ENCODE measurements at places on chromosomes 2 and 18.

DNA sequence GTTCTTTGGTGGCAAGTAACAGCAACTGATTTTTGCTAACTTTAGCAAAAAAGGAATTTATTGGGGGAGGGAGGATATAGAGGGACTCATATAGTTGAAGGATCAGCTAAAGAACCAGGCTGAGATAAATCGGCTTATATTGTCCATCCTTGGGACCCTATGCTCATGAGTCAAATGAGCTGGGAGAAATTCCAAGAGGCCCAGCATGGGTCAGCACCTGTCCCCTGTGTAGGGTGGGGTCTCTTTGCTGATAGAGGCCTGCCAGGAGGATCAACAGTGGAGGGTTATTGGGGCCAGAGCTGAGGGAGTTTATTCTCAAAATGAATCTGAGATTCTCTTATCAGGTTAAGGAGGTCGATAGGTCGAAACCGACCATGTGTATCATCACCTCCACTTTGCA is 97.2 kb downstream of the VAPA start:
- DNase-seq: no peak

DNA sequence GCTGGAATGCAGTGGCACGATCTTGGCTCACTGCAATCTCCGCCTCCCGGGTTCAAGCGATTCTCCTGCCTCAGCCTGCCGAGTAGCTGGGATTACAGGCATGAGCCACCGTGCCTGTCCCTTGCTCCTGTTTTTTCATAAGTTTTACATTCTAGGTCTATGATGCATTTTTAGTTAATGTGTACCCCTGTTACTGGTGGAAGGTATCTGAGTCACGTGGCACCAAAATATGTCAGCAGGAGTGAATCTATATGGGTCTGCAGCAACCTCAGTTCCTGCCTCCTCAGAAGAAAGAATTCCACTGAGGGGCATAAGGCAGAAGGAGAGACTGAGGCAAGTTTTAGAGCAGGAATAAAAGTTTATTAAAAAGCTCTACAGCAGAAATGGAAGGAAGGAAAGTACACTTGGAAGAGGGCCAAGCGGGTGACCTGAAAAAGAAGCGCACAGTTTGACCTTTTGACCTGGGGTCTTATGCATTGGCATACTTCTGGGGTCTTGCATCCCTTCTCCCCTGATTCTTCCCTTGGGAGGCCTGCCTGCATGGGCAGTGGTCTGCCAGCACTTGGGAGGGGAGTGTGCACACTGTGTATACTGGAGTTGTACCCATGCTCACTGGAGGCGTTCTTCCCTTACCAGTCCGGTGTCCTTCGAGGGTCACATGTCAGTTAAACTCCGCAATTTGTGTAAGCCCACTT is 1.1 kb upstream of the MFSD2B start:
- peak; percentile 84 for DNase-seq

DNA sequence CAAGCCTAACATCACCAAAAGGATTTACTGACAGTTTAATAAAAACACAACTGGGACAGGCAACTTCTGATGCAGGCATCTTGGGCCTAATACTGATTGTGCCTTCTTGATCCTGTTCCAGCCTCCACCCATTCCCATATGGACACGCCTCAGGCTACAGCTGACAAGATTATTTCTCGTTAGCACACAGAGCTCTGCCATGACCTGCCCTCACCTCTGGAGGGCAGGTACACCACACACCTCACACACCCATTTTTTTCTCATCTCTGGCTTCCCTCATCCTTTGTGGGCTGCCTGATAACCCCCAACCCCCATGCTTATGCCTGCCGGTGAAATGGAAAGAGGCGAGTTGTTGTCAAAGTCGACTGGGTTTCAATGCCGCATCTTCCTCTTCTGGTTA is 147.0 kb downstream of the ANTXR1 start:
- DNase-seq: no peak

GRCh38 chr2:144475569-144476275 is 44.2 kb downstream of the ZEB2 start:
- no peak for DNase-seq

DNA sequence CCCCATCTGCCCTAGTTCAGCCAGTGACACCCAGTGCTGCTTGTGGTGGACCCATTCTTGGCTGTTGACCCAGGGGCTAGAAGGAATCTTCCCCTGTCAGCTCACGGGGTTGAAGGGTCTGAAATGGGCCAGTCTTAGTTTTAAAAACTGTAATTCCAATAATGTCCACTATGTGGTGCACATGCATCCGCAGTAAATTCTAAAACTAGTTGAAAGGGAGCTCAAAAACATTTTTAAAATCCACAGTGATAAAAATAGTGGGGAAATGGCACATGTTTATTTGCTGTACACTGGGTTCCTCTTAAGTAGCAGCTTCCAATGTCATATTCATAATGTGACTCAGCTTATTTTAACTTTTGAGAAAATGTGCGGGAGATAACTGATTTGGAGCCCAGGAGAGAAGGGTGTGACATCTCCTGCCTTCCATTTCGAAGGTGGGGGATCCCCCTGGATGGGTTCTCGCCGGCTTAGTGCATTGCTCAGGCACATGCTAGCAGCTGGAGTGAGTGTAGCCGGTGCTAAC is 32.8 kb downstream of the GRHL1 start:
- peak; percentile 43 for DNase-seq

- DNase-seq: peak; percentile 80
These were observed 208.2 kb upstream of the EPHA4 start for GRCh38 chr2:221780281-221780688.
